ENCODE measurements at places on chromosomes 5 and 9.

GRCh38 chr5:141940695-141941271 lies 17.1 kb downstream of the DELE1 start:
- DNase-seq: no peak

- DNase-seq: no peak
Measured at GRCh38 chr5:144134194-144134826, 36.1 kb downstream of the YIPF5 start.

DNA sequence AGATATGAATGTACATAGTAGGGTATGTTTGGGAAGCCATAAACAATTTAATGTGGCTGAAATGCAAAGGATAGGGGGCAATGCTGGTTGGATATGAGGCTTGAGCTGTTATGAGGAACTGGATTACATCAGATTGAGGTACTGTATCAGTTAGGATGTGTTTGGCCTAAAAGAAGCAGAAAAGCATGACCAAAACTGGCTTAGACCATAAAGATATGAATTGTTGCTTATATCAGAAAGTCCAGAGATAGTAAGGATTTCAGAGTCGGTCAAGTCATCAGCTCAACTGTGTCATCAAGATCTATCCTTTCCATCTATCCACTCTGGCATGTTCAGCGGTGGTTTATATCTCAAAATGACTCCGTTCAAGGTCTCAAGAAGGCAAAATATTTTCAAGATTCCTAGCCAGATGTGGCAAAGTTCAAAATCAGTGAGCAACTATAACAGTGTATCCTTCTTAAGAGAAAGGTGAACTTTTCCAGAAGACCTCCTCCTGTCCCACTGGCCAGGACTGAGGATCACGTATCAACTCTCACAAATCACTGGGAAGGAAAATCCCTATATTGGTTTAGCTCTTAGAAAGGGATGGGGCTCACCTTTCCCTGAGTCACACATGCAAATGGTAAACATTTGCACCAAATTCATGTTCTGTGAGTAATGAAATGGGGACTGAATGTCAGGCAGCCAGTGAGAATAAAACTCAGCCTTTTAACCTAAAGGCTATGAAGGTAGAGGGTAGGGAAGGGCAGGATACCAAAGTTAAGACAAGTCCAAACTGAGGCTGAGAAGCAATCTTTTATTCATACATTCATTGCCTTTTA lies 257.8 kb downstream of the TRIM32 start:
- DNase-seq: no peak

DNA sequence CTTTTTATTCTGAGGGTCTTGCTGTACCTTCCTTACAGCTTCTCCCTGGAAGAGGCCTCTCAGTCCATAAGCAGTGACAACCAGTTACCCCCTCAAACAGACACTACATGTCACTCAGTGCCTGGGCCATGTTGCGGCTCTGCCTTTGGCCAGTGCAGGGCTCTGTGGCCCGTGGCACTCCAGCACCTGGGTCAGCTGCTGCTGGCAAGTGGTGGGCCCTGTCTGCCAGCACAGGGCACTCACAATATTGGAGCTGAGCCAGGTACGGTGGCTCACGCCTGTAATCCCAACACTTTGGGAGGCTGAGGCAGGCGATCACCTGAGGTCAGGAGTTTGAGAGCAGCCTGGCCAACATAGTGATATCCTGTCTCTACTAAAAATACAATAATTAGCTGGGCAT lies 24.2 kb downstream of the DAP start:
- DNase-seq: no peak

DNA sequence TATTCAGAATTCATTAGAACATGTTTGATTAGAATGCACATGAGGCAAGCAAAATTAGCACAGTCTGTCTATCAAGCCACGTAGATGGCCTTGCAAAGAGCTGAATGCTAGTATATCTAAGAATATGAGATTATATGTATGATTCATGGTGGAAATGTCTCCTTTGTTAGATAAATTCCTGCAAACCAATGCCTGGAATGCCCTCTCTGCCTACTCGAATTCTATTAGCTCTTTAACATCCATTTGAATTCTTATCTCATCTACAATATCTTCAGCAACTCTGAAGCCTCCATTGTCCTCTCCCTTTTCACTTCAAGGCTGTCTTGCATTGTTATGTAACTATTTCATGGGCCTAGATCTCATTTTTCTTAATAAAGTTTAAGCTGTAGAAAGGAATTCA lies 205.5 kb downstream of the TMC1 start:
- no peak for DNase-seq

GRCh38 chr5:139926797-139927503 lies 116.1 kb downstream of the NRG2 start:
- no peak for DNase-seq

DNA sequence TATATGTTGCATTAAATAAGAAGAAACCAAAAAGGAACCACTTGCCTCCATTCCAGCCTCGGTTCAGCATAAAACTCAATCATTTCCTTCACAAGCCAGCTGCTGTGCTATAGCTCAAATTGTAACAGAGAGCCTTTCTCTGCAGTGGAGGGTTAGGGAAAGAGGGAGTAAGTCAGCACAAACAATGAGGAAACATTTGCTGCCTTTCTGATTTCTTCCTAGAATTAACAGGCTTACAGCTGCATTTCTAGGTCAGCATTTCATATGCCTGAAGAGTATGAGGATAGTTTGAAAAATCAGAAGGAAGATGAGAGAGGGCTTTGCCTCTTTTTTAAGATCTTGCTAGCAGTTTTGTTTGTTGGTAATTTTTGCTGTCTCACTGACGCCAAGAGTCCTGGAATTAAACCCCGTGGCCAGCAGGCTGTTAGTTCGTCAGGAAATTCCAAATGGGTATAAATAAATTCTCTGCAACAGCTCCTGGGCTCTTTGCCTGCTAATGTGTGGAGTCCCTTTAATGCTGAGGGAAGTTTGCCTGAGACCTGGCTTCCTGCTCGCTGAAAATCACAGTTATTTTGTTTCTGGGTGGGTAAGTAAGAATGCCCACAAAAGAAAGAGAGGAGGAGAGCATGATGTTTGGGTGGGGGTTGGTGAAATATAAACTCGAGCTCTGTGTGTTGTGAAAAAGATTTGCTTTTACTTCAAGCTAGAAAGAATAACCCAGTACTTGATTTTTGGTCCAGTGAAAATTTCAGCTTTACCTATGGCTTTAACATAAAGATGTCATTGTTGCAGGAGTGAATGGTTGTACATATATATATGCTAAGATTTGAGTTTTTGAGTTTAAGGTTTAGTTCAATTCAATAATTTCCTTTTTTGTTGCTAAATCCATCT lies 148.1 kb upstream of the DMRT1 start:
- no peak for DNase-seq

GRCh38 chr9:638152-638551 lies 203.3 kb upstream of the DMRT1 start:
- DNase-seq: no peak

GRCh38 chr9:77751341-77752091 lies 103.4 kb upstream of the GNA14 start:
- DNase-seq: no peak

DNA sequence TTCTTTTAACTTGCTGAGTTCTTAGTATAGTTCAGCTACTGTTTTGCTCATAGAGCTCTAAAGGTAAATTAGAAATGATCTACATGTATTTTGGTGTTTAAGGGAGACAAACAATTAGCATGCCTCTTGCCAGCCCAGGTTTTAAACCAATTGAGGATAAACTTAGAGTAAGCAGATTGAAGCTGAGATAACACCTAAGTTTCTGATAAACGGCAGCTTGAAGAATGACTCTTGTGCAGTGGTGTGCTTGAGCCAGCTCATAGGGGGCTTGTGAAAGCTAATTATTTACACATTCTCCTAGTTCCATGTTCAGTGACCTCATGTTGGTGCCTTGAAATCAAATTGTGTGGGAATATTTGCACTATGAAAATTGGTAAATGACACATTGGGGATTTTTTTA lies 193.0 kb downstream of the PRR16 start:
- no peak for DNase-seq

All from T-helper 2 cell (primary cell).